AG10803 (cell line): ENCODE measurements at places on chromosomes 12 and 14.
A peak's percentile ranks its signal among the peaks of the same experiment; 100 is the strongest.

- DNase-seq = peak; percentile 31
These were observed 1.9 kb downstream of the TOGARAM1 start for GRCh38 chr14:44963775-44964380.

DNA sequence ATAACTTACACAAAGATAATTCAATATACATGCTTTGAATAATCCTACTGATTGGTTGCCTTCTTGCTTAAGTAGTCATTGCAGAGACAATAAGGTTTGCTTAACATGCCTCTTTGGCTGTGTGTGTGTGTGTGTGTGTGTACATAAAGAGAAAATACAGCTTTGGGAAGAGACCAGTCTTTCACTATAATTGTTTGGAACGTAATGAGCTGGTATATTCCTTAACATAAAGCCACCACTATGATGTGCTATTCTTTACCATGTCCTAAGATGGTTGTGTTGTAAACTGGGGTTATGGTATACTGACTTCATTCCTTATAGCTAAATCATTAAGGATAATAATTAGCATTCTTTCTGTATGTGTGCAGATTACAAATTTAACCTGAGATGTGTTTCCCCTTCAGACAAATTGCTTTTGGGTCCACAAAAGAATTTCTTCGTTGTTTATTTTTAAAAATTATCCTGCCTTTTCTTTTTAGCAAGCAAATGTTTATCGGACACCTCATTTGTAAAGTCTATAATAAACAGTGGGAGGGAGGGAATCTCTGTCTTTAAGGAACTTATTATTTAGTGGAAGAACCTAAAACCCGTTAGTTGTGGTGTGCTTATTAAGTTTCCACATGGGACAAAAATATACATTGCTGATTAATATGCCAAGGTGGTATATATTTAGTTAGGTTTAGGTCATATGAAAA is 74.4 kb downstream of the TMX1 start:
- DNase-seq = no peak

GRCh38 chr12:21509768-21510167 is 8.2 kb downstream of the GOLT1B start:
- DNase-seq = no peak

DNA sequence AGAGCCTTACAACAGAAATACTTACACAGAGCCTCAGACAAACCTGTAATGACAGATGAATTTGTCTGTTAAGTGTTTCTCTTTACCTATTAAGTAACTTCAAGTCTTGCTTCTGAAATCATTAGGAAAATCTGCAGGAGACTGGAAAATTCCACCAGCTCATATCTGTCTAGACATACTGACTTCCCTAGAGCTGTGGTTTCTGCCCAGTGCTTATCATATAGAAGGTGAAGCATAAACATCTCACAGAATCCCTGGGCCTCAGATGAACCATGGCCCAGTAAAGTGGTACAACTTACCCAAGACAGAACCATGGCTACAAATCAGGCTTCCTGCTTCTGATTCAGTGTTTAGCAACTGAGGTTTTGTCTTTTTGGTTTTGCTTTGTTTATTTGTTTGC is 91.6 kb downstream of the EGLN3 start:
- DNase-seq = no peak

GRCh38 chr14:99736603-99737371 is 52.7 kb downstream of the CYP46A1 start:
- no peak for DNase-seq

DNA sequence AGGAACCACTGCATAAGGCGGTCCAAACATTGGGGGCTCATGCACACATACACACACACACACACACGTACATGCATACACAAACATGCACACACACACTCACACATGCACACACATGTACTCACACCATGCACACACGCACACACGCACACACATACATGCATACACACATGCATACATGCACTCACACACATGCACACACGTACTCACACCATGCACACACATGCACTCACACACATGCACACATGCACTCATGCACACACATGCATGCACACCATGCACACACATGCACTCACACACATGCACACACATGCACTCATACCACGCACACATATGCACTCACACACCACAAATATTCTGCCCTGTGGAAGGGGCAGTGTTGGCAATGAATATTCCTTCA is 22.1 kb downstream of the OAS2 start:
- no peak for DNase-seq

- DNase-seq = no peak
These were observed 67.6 kb downstream of the FOXN3 start for GRCh38 chr14:89349171-89350008.

DNA sequence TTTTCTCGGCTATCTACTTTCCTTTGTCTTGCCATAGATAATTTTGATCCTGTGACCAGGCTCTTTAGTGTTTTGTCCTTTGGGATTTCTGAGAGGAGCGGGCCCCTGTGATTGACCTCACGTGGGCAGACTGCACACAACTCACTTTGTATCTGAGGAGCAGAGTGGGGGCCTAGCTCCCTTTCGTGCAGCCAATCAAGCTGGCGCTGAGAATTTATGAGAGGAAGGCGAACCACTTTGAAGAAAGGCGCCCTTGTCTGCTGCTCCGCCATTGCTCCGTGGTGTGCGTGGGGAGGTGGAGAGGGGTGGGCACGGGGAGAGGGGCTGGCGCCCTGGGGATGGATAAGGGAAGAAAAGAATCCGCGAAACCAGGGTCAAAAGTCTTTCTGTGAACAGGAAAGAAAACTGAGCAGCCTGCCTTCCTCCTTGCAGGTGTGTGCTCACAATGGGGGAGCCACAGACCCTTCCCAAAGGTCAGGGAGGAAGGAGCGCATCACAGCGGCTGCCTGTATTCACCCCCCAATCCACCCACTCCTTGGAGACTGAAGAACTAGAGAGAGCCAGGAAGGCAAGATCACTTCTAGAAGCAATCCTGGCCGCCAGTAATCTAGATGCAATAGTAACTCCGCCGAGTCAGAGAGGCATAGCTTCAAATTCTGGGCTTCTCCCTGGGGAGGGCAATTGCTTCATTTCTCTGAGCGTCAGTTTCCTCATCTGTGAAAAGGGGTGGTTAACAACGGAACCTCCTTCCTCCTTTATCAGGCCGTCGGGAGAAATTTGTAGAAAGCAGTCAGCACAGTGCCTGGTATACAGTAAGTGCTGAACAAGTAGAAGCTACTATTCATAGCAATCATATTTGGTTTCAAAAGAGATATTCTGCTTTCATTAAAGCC is 24.9 kb upstream of the MED13L start:
- DNase-seq = no peak

DNA sequence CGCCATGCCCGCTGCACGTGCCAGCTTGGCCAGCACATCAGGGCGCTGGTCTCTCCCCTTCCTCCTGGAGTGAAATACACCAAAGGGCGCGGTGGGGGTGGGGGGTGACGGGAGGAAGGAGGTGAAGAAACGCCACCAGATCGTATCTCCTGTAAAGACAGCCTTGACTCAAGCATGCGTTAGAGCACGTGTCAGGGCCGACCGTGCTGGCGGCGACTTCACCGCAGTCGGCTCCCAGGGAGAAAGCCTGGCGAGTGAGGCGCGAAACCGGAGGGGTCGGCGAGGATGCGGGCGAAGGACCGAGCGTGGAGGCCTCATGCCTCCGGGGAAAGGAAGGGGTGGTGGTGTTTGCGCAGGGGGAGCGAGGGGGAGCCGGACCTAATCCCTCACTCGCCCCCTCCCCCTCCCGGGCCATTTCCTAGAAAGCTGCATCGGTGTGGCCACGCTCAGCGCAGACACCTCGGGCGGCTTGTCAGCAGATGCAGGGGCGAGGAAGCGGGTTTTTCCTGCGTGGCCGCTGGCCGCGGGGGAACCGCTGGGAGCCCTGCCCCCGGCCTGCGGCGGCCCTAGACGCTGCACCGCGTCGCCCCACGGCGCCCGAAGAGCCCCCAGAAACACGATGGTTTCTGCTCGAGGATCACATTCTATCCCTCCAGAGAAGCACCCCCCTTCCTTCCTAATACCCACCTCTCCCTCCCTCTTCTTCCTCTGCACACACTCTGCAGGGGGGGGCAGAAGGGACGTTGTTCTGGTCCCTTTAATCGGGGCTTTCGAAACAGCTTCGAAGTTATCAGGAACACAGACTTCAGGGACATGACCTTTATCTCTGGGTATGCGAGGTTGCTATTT is 914 bp upstream of the CCND2 start:
- no peak for DNase-seq

DNA sequence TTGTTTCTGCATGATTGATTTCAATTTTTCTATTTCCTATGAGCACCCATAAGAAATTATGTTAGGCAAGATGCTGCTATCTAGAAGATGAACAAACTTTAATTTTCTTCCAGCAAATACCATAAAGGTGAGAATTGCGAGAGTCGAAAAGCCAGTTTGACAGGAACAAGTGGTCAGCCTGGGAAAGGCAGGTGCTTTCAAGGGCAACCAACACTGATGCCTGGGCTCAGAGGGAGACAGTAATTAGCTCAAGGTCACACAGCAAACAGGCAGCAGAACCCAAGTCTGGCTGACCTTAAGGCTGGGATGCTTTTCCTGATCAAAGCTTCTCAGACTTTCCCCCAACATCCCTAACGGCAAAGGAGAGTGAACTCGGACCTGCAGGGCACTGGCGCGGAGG is 6.8 kb upstream of the OTUB2 start:
- no peak for DNase-seq

- DNase-seq = no peak
These were observed 13.2 kb upstream of the APOF start for GRCh38 chr12:56375598-56376434.

DNA sequence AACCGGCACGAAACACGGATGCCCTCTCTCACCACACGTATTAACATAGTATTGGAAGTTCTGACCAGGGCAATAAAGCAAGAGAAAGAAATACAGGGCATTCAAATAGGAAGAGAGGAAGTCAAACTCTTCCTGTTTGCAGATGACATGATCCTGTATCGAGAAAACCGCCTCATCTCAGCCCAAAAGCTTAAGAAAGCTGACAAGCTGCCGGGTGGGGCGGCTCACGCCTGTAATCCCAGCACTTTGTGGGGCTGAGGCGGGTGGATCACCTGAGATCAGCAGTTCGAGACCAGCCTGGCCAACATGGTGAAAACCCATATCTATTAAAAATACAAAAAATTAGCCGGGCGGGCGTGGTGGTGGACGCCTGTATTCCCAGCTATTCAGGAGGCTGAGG is 17.7 kb downstream of the OR6S1 start:
- no peak for DNase-seq

DNA sequence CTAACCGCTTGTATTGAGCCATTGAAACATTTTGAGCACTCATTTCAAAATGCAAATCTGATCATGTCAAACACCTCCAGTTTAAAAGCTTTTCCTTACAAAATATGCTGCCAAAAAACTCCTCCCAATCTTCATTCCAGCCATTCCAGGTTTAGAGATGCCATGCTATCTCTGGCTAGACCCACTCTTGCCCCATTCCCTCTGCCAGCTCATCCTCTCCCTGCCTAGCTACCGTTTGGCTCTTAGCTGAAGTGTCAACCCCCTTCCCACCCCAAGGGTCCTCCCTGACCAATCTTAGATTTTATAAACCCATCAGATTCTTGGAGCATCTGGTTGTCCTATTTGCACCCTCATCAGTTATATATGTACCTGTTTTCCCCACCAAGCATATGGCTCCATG is 75.0 kb downstream of the SCAF11 start:
- peak; percentile 15 for DNase-seq

DNA sequence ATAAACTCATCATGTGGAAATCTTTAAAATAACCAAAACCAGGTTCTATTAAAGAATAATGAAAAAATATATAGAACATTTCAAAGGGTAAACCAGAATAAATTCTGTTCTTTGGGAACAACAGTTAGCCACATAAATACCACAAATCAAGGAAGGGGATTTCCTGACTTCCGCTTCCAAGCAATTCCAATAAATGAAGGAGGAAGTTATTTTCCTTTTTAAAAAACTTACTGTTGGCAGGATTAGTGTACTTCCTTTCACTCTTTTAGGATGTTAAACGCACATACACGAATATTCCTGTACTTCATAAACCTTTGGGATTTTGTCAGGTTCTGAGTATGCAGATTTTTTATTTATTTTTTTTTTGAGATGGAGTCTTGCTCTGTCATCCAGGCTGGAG is 13.7 kb upstream of the LIMA1 start:
- no peak for DNase-seq

DNA sequence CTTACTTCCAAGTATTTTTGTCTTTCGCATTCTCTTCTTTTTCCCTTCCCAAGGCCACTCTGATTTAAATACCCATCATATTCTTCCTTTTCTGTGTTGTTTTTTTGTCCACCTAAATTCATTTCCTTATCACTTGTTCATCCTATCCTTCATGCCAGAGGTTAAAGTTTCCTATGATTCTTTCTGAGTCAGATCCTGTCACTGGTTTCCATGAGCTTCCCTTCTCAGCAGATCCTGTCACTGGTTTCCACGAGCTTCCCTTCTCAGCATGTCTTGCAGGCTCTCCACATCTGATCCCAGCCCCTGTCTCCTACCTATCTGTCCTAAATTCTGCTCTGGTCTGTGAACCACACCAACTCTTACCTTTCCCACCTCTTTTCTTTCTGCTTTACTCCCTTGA is 311.8 kb upstream of the RGS6 start:
- peak; percentile 14 for DNase-seq

DNA sequence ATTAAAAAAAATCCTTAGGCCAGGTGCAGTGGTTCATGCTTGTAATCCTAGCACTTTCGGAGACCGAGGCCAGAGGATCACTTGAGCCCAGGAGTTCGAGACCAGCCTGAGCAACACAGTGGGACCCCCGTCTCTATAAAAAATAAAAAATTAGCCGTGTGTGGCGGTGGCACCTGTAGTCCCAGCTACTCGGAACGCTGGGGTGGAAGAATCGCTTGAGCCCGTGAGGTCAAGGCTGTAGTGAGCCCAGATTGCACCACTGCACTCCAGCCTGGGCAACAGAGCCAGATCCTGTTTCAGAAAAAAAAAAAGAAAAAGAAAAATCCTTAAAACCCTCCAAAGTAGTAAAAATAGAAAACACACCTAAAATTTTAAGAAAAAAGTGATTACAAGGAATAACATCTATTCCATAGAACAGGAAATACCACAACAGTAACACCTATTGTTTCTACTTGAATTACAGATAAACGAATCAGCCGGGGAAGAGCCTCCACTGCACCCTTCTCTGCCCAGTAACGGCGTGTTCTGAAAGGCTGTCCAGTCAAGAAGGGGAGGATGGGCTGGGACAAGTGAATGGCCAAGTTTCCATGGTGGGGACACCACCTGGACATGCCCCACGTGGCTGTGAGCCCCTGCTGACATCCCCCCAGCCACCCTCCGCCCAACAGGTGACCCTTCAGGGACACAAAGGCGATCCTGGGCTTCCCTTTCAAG is 17.8 kb downstream of the POLE start:
- no peak for DNase-seq

GRCh38 chr14:73047808-73048207 is 10.5 kb upstream of the RBM25 start:
- DNase-seq = no peak
